ENCODE measurements at places on chromosomes 5 and 9.

DNA sequence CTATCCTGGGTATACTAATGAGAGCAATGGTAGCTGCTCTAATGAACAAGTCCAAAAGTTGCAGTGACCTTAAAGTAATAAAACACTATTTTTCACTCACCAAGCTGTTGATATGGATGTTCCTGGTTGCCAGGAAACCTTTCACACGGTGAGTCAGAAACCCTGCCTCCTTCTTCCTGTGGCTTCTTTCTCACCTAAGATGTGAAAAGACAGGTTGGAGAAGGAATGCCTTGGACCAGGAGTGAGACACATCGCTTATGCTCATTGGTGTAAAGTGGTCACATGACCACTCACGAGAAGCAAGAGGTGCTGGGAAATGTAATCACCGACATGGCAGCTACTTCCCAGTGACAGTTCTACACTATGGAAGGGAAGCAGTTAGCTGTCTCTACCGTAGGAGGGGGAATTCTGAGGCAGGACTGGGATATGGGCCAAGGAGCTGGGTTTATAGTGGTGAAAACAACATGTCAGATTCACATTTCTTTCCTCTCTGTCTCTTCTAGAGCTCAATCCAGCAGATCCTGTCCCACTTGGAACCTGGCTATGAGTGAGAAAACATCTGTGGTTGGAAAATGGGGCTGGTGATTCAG, 320.4 kb upstream of the KLF4 start:
- DNase-seq: no peak

DNA sequence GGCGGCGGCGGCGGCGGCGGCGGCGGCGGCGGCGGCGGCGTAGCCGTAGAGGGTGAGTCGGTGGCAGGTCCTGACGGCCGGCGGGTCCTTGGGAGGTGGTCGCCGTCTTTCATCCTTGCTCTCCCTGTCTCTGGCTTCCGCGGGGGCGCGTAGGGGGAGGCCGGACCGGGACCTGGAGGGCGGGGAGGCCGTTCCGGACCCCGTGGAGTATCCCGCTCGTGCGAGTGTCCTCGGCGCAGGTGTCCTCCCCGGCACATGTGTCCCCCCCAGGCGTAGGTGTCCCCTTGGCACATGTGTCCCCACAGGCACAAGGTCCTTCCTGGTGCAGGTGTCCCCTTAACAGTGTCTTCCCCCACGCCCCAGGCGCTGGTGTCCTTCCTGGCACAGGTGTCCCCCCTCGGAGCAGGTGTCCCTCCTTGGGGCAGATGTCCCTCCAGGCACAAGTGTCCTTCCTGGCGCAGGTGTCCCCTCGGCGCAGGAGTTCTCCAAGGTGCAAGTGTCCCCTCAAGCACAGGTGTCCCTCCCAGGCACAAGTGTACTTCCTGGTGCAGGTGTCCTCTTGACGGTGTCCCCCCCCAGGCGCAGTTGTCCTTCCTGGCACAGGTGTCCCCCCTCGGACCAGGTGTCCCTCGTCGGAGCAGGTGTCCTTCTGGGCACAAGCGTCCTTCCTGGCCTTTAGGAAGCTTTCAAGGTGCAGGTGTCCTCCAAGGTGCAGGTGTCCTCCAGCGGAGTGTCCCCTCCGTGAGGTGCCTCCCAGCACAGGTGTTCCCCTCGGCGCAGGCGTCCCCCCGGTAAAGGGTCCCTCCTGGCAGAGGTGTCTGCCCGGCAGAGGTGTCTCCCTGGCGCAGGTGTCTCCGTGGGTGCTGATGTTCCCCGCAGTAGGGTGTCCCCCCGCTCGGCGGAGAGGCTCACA, 519 bp downstream of the EXOC3 start:
- DNase-seq: peak; percentile 35

- no peak for DNase-seq
Observed at GRCh38 chr9:85248514-85249312, 493.0 kb downstream of the AGTPBP1 start.

- DNase-seq: no peak
Observed at GRCh38 chr5:174273325-174273724, 227.8 kb downstream of the NSG2 start.

- no peak for DNase-seq
Observed at GRCh38 chr9:89177012-89177943, 1.3 kb downstream of the SHC3 start.

- DNase-seq: no peak
Observed at GRCh38 chr5:173315495-173316338, 12.5 kb downstream of the STC2 start.

DNA sequence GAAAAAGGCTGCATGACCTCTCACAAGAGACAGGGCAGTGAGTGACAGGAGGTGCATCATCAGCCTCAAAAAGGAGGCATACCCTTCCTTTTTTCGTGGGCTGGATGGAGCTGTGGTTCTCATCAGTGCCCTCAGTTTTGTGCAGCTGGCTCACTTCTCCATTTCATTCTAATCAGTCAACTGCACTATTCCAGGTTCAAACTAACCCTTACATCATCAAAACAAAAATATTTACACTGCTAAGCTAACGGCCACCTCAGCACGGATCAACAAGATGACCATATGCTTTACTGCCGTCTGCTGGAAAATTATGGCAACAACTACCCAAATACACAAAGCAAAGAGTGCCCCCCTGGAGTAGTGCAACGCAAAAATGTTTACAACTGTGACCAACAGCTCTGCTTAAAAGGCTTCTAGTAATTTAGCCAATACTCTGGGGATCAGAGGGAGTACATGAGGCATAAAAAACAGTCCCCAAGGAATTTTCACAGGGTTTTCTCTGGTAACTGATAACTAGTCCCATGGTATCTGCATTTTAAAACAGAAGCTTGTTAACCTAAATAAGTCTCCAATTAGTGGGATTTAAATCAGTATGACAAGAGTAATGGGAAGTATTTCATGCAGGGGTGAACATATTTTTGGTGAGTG, 10.8 kb downstream of the KCNV2 start:
- DNase-seq: no peak

- DNase-seq: no peak
Observed at GRCh38 chr5:68225911-68226545, 10.5 kb downstream of the PIK3R1 start.

- no peak for DNase-seq
Observed at GRCh38 chr9:17064558-17064957, 70.3 kb upstream of the CNTLN start.

- DNase-seq: no peak
Observed at GRCh38 chr5:8396246-8396645, 527.3 kb downstream of the MTRR start.

DNA sequence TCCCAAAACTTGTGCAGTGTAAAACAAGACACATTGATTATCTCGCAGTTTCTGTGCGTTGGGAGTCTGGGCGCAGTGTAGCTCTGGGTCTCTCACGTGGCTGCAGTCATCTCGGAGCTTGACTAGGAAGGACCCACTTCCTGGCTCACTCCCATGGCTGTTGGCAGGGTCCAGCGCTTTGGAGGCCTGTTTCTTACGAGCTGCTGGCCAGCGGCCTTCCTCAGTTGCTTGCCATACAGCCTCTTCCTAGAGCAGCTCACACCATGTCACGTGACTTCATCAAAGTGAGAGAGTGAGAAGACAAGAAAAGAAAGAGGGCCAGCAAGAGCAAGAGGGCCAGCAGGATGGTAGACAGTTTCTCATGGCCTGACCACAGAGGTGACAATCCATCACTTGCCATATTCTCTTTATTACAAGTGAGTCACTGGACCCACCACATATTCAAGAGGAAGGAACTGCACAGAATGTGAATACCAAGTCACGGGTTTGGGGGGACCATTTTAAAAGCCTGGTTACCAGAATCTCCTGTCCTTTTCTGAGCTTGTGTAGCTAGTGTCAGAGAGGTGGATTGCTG, 36.2 kb downstream of the MCCC2 start:
- DNase-seq: no peak

DNA sequence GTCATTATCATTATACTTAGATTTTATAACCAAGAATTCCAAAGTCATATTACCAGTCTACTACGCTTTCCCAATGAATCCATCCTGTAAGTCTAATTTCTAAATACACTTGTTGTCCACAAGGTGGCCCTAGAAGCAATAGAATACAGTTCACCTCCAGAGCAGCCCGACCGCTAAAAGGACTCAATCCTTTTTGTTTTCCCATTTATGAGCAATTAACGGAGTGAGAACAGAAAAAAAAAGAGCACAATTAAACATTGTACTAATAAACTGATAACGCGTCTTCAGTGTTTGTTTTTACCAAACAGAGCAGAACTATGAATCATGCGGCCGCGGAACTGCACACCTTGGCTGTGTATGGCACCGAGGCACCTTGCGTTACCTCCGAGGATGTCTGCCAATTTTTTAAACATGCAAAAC, 160.7 kb upstream of the DAPK1 start:
- no peak for DNase-seq

DNA sequence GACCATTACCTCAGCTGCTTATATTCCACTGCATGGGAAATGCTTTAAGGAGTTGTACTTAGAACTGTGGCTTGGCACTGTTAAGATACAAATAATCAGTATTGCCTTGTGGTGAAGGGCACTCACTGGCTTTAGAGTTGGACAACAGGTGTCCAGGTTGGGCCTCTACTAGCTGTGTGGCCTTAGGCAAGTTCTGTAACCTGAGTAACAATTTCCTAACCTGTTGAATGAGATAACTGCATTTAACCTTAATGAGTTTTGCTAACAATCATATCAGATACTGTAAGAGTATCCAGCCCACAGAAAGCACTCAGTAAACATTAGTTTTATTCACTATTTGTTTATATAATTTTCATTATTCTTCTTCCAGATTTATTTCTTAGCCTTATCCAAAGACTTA, 17.2 kb upstream of the HK3 start:
- DNase-seq: no peak

- DNase-seq: no peak
Observed at GRCh38 chr9:118162716-118163115, 458.5 kb downstream of the TLR4 start.

DNA sequence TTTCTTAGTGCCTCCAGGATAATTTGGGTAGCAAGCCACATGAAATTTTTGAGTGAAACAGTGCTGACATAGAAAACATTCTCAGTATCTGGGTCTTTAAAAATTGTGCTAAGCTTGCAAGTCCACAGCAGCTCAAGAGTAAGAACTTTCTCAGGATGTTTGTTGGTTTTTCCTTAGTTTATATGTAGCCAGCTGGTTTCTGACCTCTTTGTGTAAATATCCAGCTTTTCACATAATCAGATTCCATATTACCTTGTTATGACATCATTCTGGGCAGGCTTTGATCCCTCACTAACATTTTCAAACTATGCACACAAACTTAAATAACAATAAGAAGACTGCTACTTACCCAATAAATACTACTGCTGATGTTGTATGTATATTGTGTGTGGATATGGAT, 82.9 kb upstream of the VCAN start:
- DNase-seq: no peak

- DNase-seq: no peak
Observed at GRCh38 chr5:168135897-168136296, 155.5 kb upstream of the WWC1 start.

DNA sequence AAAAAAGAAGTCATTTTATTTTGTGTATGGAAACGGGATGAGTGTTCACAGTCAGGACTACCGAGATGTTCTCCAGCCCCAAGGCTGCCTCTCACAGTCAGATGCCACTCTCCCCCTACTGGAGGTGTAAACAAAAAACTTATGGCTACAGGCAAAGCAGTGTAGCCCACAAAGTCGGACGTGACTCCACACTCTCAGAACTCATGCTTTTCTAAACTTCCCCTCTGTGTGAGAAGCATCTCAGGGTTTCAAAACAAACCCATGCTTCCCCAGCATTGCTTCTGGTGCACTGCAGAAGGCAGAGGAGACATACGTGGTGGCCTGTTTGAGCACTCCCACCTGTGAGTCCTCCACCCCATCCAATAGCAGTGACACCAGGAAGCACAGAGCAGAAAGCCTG, 580.3 kb downstream of the BNC2 start:
- no peak for DNase-seq

- no peak for DNase-seq
Observed at GRCh38 chr5:107853031-107853430, 182.3 kb upstream of the EFNA5 start.

DNA sequence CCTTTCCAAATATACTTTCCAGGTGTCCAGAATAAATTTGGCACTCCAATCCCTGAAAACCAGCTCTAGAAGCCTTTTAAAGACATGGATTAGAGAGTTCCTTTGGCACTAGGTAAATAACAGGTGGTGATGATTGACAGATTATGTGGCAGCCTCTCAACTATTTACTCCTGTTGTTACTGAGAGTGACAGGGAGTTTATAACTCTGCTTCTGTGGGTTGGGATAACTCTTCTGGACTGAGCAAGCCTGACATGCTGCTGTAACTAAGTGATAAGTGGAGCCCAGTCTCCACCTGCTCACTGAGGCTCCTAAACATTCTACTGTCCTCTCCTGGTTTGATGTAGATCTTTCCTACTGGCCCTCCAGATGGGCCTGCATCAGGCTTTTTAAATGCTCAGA, 693.2 kb upstream of the FTMT start:
- no peak for DNase-seq

- DNase-seq: no peak
Observed at GRCh38 chr5:122435761-122436160, 123.7 kb downstream of the SNCAIP start.

DNA sequence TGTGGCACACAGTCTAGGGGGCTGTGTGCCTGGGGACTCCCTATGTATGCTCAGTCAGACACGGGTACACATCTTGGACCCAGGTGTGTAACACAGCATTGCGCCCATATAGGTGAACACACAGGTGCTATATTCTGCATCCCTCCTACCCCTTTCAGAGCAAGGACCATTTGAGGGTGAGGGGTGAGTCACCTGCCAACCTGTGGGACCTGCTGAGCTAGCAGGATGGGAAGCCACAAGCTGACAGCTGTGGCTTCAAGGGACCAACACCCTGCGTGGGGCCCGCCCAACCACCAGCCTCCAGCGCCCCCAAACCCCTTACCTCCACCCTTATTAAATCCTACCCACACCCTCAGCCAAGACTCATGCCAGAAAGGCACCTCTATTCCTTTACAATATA, 14.6 kb upstream of the AQP7 start:
- no peak for DNase-seq

DNA sequence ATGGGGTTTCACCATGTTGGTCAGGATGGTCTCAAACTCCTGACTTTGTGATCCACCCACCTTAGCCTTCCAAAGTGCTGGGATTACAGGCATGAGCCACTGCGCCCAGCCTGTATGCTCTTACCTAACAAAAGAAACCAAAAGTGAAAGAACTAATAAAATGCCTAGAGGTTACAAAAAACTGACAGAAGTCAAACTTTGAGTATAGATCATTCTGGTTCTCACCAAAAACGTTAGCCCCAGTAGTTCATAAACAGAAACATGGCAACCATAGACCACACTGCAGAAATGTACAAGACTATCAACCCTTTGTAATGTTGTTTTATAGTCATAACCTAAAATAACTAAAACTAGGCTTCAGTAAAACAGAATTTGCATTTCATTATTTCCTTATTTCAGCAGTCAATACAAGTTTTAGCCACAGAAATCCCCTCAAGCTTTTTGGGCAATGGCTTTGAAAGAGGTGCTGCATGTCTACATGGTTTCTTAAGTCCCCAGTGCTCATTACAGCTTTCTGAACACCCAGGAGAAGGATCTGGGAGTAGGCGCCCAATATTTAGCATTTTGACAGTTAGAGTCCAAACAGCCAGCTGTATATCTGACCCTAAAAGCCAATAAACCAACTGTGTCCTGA, 72.5 kb downstream of the EPB41L4A start:
- DNase-seq: no peak
